ENCODE measurements at places on chromosomes 7 and 10.

DNA sequence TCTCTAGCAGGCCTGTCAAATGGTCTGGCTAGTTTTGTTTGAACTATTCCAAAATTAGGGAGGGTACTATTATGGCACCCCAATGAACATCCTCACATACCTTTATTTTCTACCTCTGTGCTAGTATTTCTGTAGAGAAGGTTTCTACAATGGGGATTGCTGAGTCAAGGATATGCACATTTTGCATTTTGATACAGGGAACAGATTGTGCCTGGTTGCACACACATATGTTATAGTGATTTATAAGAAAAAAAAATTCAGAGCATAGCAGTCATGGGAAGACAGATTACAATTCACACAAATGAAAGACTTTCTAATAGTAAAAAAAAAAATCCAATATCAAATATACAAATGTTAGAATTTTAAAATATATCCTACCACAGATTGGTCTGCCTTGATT lies 14.1 kb upstream of the NRBF2 start:
- DNase-seq: no peak

GRCh38 chr7:47836503-47837202 lies 111.6 kb downstream of the PKD1L1 start:
- DNase-seq: no peak

GRCh38 chr10:62433181-62433692 lies 59.1 kb downstream of the ZNF365 start:
- DNase-seq: no peak

DNA sequence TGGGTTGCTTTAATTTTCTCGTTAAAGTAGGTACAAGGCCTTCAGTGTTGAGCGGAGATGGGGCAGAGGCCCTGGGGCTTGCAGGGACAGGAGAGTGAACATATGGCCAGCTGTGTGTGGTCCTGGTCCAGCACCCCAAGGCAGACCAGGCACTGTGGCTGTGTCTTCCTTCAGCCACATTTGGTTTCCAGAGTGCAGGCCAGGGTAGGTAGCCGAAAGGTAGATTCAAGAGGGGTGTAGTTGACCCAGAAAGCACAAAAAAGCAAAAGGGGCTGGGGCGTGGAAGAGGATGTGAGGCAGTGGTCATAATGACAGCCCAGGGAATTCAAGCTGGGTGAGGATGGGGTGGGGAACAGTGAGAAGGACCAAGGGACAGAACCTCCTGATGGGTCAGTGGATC lies 21.3 kb upstream of the CHST15 start:
- DNase-seq: no peak

- DNase-seq: no peak
Observed at GRCh38 chr10:83605783-83606630, 533.3 kb upstream of the GHITM start.

DNA sequence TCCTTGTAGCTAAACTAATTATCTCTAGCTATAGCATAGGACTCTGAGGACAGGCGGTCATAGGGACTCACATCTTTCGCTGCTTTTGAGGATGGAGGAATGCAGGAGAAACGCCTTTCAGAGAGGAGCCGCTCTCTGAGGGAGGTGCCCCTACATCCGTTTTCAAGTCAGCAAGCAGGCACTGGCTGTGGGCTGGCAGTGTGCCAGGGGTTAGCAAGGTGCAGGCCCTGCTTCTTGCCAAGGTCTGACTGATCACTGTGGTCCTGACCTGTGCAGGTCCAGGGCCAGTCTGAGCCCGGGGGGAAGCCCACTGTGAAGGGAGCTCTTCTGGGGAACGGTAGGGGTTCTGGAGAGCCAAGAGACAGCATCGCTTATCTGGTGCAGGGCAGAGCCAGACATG lies 89.4 kb downstream of the SH3PXD2A start:
- DNase-seq: no peak

- no peak for DNase-seq
Observed at GRCh38 chr7:75986147-75986781, 8.1 kb downstream of the TMEM120A start.

GRCh38 chr10:102435529-102436233 lies 3.3 kb upstream of the CUEDC2 start:
- no peak for DNase-seq

- no peak for DNase-seq
Observed at GRCh38 chr10:100745882-100746783, 751 bp downstream of the PAX2 start.

GRCh38 chr7:152751449-152752141 lies 8.0 kb upstream of the ACTR3B start:
- no peak for DNase-seq

DNA sequence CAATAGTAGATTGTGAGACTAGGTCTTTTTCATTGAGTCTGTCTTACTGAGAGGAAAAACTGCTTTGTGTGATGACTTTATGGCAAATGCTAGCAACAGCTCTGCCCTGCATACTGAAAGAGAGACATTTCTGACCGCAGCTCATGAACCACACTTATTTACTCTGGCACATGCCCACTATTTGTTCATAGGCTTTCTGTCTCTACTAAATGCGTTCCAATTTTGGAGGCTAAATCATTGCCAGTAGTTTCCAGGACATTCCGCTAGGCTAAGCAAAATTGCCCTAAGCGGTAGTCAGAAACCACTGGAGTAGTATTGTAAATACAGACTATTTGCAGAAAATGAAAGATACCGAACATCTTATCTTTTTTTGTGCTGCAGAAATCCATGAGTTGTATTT lies 55.6 kb upstream of the DLX6 start:
- DNase-seq: no peak

DNA sequence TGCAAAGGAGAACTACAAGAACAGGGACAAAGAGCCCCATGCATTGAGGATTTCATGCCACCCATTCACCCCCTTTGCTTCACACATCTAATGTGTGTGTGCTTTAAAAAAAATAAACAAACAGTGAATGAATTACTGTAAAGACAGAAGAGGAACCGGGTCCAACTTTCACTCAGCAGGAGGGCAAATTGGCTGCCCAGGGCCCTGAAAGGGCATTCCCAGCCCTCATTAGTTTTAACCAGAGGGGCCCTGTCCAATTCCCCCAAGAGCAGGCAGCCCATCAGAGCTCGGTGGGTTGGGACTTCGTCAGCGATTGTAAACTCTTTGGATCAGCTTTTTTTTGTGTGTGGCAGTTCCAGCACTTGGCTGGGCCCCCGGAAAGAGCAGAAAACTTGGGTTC lies 73.6 kb upstream of the PDZD8 start:
- DNase-seq: no peak

- DNase-seq: no peak
Observed at GRCh38 chr10:85317827-85318226, 989.4 kb downstream of the CCSER2 start.

- no peak for DNase-seq
Observed at GRCh38 chr10:110574420-110574819, 6.9 kb downstream of the SMC3 start.
